Type B pancreatic cell (in vitro differentiated cells): ENCODE measurements at places on chromosomes 16 and 17. TPM values are rescaled to one million over a fixed set of nuclear protein-coding genes. Genes with fewer than 3 reads are reported as not detected.

GRCh38 chr17:82031885-82032627 lies 578 bp downstream of the RAC3 start:
- DNase-seq, result no peak
- H3K4me3 ChIP-seq, result peak overlapping the region; percentile 83
- peaks cover 5% of the 10 kb centered on the region for H3K36me3 ChIP-seq
- no peak overlapping the region for H3K27ac ChIP-seq

DNA sequence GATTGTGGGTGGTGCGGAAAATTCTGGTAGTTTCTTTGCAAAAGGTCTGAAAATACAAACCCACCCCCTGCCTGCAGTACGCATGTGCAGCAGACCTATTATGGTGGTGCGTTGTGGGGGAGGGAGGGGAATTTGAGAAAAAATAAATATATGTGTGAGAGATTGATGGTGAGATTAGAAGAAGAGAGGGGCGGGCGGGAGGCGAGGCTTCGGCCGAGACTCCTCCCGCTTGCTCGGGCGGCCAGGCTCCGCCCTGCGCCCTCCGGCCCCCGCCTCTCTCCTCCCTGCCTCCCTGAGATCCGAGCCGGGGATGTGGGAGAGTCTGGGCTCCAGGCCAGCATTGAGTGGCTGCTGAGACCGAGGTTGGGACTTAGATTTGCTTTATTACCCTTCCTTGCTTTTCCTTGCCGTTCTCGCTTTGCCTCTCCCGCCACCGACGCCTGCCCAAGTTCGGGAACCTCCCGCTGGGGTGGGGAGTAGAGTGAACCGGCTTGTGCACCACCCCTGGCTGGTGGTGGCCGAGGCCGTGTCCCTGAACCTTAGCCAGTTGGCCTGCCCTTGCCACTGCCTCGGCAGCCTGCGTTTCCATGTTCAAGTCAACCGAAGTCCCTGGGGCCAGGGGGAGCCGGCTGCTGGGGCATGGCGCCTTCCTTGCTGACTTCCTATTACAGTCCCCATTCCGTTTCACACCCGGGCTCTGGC lies 956 bp upstream of the CHD3 start:
- H3K4me3 ChIP-seq, result no peak overlapping the region
- DNase-seq, result peak; percentile 92
- peaks cover 9% of the 10 kb centered on the region for H3K36me3 ChIP-seq
- H3K4me1 ChIP-seq, result no peaks in the 10 kb centered on the region
- no peak overlapping the region for H3K27ac ChIP-seq

- peaks cover under 1% of the 10 kb centered on the region for H3K4me1 ChIP-seq
- no peaks in the 10 kb centered on the region for H3K27me3 ChIP-seq
- H3K4me3 ChIP-seq, result no peak overlapping the region
- no peak overlapping the region for H3K27ac ChIP-seq
- DNase-seq, result no peak
- H3K36me3 ChIP-seq, result peaks cover 20% of the 10 kb centered on the region
These were observed 180.2 kb upstream of the CHMP6 start for GRCh38 chr17:80811181-80812105.

GRCh38 chr16:59193637-59194036 lies 459.5 kb upstream of the GOT2 start:
- H3K36me3 ChIP-seq, result no peaks in the 10 kb centered on the region
- no peaks in the 10 kb centered on the region for H3K27me3 ChIP-seq
- H3K4me3 ChIP-seq, result no peak overlapping the region
- H3K4me1 ChIP-seq, result no peaks in the 10 kb centered on the region
- H3K27ac ChIP-seq, result no peak overlapping the region

GRCh38 chr16:53057658-53058057 lies 2.9 kb downstream of the CHD9 start:
- DNase-seq, result no peak
- H3K36me3 ChIP-seq, result peaks cover 9% of the 10 kb centered on the region
- H3K27ac ChIP-seq, result no peak overlapping the region
- peaks cover 24% of the 10 kb centered on the region for H3K4me1 ChIP-seq
- H3K27me3 ChIP-seq, result no peaks in the 10 kb centered on the region
- peak overlapping the region; percentile 24 for H3K4me3 ChIP-seq

- H3K4me3 ChIP-seq, result no peak overlapping the region
- H3K27me3 ChIP-seq, result peaks cover 11% of the 10 kb centered on the region
- H3K4me1 ChIP-seq, result no peaks in the 10 kb centered on the region
- DNase-seq, result no peak
- no peaks in the 10 kb centered on the region for H3K36me3 ChIP-seq
These were observed 70.1 kb upstream of the MPHOSPH6 start for GRCh38 chr16:82240111-82240510.

DNA sequence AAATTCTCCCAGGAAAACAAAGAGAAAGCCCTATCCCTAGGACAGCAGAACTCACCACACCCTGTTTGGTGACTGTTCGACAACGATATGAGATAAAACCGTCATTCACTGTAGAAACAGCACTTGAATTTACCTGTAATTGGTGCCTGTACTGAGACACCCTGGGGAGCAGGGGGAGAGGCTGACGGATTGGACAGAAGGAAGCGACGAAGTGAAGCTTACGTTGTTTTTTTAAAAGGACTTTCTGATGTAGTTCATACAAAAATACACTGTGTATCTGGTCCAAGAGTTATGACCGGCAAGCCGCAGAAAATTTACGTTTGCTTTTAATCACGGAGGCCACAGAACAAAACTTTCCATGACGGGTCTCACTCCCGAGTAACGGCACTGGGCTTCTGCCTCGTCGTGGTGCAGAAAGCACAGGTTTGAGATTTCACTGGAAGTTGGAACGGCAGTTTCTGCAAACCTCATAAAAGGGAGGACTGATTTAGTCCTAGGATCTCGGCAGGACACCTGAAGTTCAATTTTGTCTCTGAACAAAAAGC lies 9.7 kb downstream of the NXN start:
- H3K27me3 ChIP-seq, result no peaks in the 10 kb centered on the region
- no peak for DNase-seq
- H3K4me1 ChIP-seq, result peaks cover 55% of the 10 kb centered on the region
- H3K36me3 ChIP-seq, result peaks cover 13% of the 10 kb centered on the region
- peak overlapping the region; percentile 89 for H3K27ac ChIP-seq

- peaks cover 8% of the 10 kb centered on the region for H3K36me3 ChIP-seq
- peaks cover 46% of the 10 kb centered on the region for H3K4me1 ChIP-seq
- DNase-seq, result no peak
These were observed 242.3 kb downstream of the SOX9 start for GRCh38 chr17:72363089-72363610.

- no peaks in the 10 kb centered on the region for H3K4me1 ChIP-seq
- H3K27ac ChIP-seq, result no peak overlapping the region
- H3K27me3 ChIP-seq, result peaks cover 12% of the 10 kb centered on the region
- H3K36me3 ChIP-seq, result no peaks in the 10 kb centered on the region
- H3K4me3 ChIP-seq, result no peak overlapping the region
These were observed 654.1 kb upstream of the RBFOX1 start for GRCh38 chr16:6678586-6678985.

DNA sequence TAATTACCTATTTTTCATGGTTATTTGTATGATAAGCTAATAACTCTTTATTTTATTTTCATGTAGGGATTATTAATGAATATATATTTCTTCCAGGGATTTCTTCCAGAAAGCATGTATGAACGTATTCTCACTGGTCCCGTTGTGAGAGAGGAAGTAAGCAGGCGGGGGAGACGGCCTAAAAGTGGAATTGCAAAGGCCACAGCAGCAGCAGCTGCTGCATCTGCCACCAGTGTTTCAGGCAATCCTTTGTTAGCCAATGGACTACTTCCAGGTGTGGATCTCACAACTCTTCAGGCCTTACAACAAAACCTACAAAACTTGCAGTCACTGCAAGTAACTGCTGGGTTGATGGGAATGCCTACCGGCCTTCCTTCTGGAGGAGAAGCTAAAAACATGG lies 110.3 kb upstream of the RBL2 start:
- H3K4me3 ChIP-seq, result no peak overlapping the region
- H3K27me3 ChIP-seq, result no peaks in the 10 kb centered on the region
- peaks cover 10% of the 10 kb centered on the region for H3K36me3 ChIP-seq

DNA sequence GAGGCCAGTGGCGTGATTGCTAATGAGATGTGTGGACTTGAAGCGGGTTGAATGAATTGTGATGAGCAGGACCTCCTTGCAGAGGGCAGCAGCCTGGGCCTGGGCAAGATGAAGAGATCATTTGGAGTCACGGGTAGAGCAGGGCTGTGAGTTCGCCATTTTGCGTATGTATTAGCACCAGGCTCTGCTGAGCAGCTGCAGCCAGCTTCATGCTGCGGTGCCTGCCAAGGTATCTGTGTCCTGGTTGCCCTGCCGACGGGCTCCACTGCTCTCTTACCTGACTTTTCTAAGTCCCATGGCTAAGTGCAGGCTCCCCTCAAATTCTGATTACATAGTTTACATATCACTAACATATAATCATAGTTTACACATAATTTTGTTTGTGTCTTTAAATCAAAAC lies 295.7 kb downstream of the SNX29 start:
- H3K27ac ChIP-seq, result no peak overlapping the region
- no peak overlapping the region for H3K4me3 ChIP-seq
- H3K4me1 ChIP-seq, result no peaks in the 10 kb centered on the region
- DNase-seq, result no peak

GRCh38 chr16:27222249-27223225 lies 19.2 kb downstream of the KDM8 start:
- H3K27me3 ChIP-seq, result no peaks in the 10 kb centered on the region
- H3K27ac ChIP-seq, result no peak overlapping the region
- H3K4me1 ChIP-seq, result peaks cover 16% of the 10 kb centered on the region
- no peak for DNase-seq
- H3K4me3 ChIP-seq, result no peak overlapping the region
- no peaks in the 10 kb centered on the region for H3K36me3 ChIP-seq

GRCh38 chr17:61532826-61533225 lies 58.2 kb downstream of the NACA2 start:
- no peak overlapping the region for H3K27ac ChIP-seq
- peaks cover 6% of the 10 kb centered on the region for H3K27me3 ChIP-seq
- no peak overlapping the region for H3K4me3 ChIP-seq
- H3K4me1 ChIP-seq, result no peaks in the 10 kb centered on the region
- DNase-seq, result no peak

- peak overlapping the region; percentile 44 for H3K27ac ChIP-seq
- no peak overlapping the region for H3K4me3 ChIP-seq
- H3K27me3 ChIP-seq, result peaks cover 58% of the 10 kb centered on the region
- no peaks in the 10 kb centered on the region for H3K36me3 ChIP-seq
These were observed 26.5 kb downstream of the ASIC2 start for GRCh38 chr17:33266611-33267010.

GRCh38 chr17:46894476-46895151 lies 28.3 kb upstream of the GOSR2 start:
- H3K36me3 ChIP-seq, result no peaks in the 10 kb centered on the region
- peaks cover 7% of the 10 kb centered on the region for H3K4me1 ChIP-seq
- no peak for DNase-seq
- no peak overlapping the region for H3K4me3 ChIP-seq
- no peak overlapping the region for H3K27ac ChIP-seq
- H3K27me3 ChIP-seq, result peaks cover 23% of the 10 kb centered on the region

GP1BA gene
- total RNA-seq, result not detected in 2 replicates

SCGB1C2 gene
- not detected in 2 replicates for total RNA-seq
